Inflammatory macrophage treated with lipopolysaccharide for 4 hours (primary cell): ENCODE measurements at places on chromosomes 12 and 14.

GRCh38 chr12:28313631-28314030, 123.4 kb downstream of the CCDC91 start:
- DNase-seq, result no peak

DNA sequence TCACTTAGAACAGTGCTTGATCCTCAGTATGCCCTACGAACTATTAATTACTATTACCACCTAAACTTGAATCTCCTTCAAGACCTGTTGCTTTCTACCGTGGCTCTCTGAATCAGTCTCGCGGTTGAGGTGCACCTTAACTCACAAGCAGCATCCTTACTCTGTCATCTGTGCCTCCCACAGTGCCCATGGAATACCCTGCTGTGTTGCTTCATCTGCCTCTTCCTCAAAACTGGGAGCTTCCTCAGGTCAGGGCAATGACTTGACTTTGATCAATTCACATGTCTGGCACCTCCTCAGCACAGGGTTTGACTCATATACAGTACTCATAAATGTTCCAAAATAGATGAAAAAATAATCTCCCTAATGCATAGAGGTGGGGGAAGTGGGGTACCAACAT, 305.9 kb downstream of the NUAK1 start:
- peak; percentile 36 for DNase-seq

DNA sequence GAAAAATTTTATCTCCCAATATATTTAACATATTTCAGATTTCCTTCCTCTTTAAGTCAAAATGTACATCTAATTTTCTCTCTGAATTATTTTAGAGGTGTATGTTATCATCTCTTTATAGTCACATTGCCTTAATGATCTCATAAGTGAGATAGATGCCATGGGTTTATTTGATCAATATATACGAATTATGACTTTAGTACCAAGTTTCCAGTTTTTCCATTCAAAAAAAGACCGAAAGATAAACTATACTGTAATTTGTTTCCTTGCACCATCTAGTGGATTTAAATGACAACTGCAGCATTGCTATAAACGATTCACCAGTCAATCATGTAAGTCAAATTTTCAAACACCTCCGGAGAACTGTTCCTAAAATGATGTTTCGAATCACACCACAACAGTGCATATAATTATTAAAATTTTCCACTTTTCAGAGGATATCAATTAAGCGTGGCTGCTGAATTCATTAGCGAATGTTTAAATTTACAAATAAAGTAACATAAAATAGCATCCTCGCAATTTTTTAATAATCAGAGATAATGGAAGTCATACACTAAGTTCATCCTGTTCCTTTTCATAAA, 419 bp upstream of the ATXN7L3B start:
- DNase-seq, result peak; percentile 66

GRCh38 chr14:56751471-56751870, 58.8 kb downstream of the OTX2 start:
- DNase-seq, result no peak

- DNase-seq, result no peak
Measured at GRCh38 chr14:36054353-36055051, 122.0 kb downstream of the PTCSC3 start.

DNA sequence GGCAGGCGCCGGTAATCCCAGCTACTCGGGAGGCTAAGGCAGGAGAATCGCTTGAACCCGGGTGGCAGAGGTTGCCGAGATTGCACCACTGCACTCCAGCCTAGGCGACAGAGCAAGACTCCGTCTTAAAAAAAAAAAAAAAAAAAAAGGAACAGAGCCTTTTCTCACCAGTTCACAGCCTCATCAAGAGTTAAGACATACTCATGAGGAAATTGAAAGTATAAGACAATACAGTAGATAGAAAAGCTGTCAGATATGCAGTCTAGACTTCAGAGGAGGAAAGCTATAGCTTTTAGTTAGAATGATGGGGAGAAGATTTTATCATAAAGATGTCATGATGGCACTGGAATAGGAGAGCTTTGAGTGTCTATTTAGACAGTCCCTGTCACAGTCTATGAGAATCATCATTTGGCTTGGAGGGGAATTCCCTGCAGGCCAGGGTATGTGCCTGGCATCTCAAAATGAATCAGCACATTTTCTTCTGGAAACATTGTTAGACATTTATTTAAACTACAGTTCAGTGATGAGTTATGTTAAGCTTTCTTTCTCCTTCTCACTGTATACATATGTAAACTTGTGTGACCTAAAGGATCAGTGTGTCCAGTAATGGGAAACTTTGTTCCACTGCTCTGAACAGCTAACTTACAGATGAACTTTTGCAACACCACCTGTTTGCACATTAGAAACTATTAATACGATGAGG, 2.9 kb upstream of the RAB35 start:
- peak; percentile 88 for DNase-seq

- DNase-seq, result no peak
Measured at GRCh38 chr12:89883630-89884389, 175.2 kb upstream of the ATP2B1 start.

DNA sequence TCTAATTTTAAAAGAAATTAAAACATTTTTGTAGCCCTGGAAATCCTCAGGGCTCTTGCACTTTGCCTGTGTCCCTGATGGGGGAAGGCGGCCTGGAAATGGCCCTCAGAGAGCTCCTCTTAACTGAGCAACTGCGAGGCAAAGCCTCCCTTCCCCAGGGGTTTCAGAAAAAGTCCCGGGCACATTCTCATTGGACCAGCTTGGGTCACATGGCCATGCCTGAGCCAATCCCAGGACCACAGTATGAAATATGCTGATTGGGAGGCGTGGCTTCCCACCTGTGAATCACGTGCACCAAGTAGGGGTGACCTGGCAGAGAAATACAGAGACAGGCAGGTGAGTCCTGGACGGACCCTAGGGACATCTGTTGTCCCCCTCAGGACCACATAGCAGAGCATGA, 90.4 kb upstream of the SFSWAP start:
- DNase-seq, result no peak

GRCh38 chr12:131473741-131474709, 236.9 kb upstream of the SFSWAP start:
- no peak for DNase-seq

DNA sequence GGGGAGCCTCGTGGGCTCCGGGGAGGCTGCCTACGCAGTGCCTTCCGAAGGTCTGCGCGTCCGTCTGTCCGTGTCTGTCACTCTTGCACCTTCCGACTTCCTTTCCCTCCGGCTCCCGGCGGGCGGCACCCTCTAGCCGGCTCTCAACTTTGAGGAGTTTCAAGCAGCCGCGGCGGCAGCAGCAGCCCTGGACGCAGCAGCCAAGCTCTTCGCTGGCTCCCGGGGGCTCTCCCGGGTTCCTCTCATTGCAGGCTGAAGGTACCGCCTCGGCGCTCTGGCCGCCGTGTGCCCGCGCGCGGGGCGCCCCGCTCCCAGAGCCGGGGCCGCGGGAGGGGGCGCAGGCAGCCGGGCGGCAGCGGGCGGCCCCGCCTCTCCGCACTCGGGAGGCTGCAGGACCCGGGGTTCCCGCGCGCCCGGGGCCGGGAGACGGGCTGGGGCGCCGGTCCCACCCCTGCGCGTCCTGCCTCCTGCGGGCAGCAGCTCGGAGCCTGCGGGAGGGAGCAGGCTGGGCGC, at the start of the genes AMIGO2 and PCED1B:
Gene AMIGO2, minus strand, starts transcription at position 492 of the 513 bp plus-strand sequence. CDS start 957 bp downstream, outside the sequence.
Gene PCED1B, plus strand, starts transcription at position 154 of the 513 bp plus-strand sequence. CDS start 155,443 bp downstream, outside the sequence.
- DNase-seq, result peak; percentile 77

- no peak for DNase-seq
Measured at GRCh38 chr14:44663136-44663535, 156.1 kb upstream of the FSCB start.

- DNase-seq, result no peak
Measured at GRCh38 chr14:91893007-91893406, 25.7 kb upstream of the TC2N start.

GRCh38 chr12:65666876-65667275, 157.4 kb upstream of the HMGA2 start:
- no peak for DNase-seq

GRCh38 chr14:75063013-75063412, 811 bp downstream of the ACYP1 start:
- DNase-seq, result peak; percentile 10

- peak; percentile 23 for DNase-seq
Measured at GRCh38 chr14:21070610-21071224, 613 bp downstream of the ARHGEF40 start.

- peak; percentile 42 for DNase-seq
Measured at GRCh38 chr12:90978117-90978770, 23.3 kb upstream of the CCER1 start.

GRCh38 chr14:80637756-80638619, 303.6 kb downstream of the CEP128 start:
- DNase-seq, result no peak

DNA sequence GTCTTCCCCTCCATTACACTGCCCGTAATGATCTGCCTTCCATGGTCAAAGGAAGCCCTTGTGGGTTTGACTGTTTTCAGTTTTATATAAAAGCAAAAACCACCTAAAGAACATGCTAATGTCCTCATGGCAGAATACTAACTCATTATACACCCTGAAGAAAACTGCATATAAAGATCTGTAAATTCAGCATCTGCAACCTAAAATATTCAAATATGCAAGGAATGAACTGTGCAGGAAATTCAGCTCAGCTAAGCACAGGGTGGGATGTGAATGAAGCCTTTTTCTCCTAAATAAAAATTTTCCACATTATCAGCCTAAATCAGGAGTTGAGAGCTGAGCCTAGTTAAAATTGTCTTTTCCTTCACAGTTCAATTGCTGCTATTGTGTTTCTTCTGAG, 128.1 kb downstream of the NRXN3 start:
- no peak for DNase-seq

GRCh38 chr12:93536766-93537488, 35.5 kb upstream of the SOCS2 start:
- DNase-seq, result no peak

GRCh38 chr12:13905794-13906193, 75.6 kb downstream of the GRIN2B start:
- no peak for DNase-seq

DNA sequence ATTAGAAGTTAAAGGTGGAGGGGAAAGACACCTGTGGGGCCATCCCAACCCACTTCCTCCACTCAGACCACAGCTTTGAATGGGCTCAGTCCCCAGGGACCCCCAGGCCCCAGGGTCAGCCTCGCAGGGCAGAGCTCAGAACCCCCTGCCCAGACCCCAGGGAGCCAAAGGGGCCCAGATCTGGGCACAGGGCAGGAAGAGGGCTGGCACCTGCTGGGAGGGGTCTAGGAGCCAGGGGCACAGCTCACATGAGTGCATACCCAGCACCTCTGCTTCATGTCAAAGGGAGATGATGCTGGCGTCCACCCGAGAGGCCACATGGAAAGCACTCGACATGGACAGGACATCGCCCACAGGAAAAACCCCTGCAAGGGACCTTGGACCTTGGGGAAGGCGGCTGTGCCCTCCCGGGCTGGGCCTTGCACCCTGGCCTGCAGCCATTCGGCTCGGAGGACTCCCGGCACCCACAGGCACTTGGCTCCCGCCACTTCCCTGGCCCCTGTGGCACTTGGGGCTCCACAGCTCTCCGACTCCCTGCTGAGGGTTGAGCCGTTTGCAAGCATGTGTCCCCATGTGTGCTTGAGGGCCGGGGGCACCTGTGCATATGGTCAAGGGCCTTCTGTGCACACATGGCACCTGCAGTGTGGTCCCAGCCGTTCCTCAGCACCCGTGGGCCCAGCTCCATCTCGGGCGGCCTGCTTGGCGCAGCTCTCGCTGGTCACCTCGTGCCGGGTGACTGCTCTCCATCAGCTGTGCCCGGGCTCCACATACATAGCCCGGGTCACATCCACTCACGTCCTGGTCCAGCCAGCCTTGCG, 7.8 kb upstream of the AMN start:
- no peak for DNase-seq

DNA sequence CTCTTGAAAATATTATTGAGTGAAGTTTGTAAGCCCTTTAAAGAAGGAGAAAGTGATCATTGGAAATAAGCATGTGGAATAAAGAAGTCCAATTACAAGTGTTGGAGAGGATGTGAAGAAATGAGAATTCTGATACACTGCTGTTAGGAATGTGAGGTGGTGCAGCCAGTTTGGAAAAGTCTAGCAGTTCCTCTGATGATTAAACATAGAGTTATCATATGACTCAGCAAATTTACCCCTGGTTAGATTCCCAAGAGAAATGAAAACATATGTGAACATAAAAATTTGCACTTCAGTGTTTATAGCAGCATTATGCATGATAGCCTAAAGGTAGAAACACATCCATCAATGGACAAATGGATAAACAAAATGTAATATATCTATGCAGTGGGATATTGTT, 319.9 kb downstream of the AEBP2 start:
- no peak for DNase-seq

- DNase-seq, result no peak
Measured at GRCh38 chr12:127081058-127081457, 1185.9 kb upstream of the TMEM132C start.

DNA sequence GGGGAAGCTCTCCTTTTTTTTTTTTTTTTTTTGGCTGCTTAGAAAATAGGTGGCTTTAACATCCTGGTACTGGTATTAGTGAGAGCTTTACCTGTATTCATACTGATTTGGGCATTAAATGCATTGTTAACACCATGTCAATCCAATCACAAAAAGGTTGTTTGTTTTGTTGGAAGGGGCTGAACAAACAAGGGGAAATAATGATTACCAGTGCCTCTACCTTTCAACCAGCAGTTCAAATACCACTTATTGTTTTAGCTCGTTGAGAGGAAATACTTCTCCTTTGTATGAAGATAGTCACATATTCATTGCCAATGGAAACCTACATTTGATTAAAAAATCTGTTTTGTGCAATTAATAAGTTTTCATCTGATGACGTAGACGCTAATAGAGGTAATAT, 72.9 kb downstream of the MIPOL1 start:
- DNase-seq, result no peak

- peak; percentile 95 for DNase-seq
Measured at GRCh38 chr12:24814379-24815113, 134.4 kb downstream of the BCAT1 start.

GRCh38 chr12:94676031-94676641, 25.8 kb upstream of the TMCC3 start:
- DNase-seq, result peak; percentile 96

GRCh38 chr12:19518209-19518608, 78.9 kb downstream of the AEBP2 start:
- no peak for DNase-seq

- DNase-seq, result no peak
Measured at GRCh38 chr14:98198385-98198784, 1073.6 kb downstream of the BCL11B start.

GRCh38 chr12:69834576-69834975, 9.5 kb downstream of the MYRFL start:
- DNase-seq, result no peak

GRCh38 chr12:131074221-131075083, 120.7 kb downstream of the ADGRD1 start:
- DNase-seq, result peak; percentile 59

DNA sequence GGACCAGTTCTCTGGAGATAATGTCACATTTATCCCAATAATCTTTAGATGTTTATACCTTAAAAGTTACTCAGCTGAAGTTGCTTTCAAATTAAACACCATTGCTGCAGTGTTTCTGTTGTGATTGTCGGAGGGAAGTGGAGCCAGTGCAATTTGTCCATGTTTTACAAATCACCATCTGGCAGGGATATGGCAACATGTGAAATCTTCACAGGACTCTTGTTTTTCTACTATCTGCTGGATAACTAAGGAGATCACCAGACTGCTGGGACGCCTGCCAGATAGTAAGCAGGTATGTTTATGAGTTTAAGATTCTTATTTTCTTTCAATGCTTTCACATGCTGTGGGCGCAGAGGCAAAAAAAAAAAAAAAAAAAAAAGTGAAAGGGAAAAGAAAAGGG, 100.3 kb upstream of the SOX5 start:
- DNase-seq, result no peak
